H9 (cell line): ENCODE measurements at places on chromosomes 6 and 20. TPM values are rescaled to one million over a fixed set of nuclear protein-coding genes. Genes with fewer than 3 reads are reported as not detected.
A peak's percentile ranks its signal among the peaks of the same experiment; 100 is the strongest.

DNA sequence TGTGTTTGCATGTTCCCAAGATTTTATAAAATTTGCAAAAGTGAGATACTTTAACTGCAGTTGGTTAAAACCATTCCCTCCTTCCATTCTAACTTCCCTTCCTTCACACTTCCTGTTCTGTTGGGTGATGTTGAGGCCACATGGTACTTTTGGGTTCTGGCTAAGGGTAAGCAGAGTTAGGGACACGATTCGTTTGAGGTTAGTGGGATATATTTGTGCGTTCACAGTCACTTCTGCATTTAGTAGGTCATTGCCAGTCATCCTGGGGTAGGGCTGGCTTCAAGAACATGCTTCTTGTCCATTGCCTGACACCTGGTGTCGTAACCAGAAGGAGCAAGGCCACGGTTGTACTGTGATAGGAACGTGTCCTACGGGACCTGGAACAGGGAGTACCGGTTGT, 340.1 kb downstream of the ZFAND3 start:
- H3K27me3 ChIP-seq, result no peaks in the 10 kb centered on the region
- H3K27ac ChIP-seq, result no peak overlapping the region
- peaks cover 4% of the 10 kb centered on the region for H3K36me3 ChIP-seq
- H3K4me1 ChIP-seq, result no peaks in the 10 kb centered on the region

DNA sequence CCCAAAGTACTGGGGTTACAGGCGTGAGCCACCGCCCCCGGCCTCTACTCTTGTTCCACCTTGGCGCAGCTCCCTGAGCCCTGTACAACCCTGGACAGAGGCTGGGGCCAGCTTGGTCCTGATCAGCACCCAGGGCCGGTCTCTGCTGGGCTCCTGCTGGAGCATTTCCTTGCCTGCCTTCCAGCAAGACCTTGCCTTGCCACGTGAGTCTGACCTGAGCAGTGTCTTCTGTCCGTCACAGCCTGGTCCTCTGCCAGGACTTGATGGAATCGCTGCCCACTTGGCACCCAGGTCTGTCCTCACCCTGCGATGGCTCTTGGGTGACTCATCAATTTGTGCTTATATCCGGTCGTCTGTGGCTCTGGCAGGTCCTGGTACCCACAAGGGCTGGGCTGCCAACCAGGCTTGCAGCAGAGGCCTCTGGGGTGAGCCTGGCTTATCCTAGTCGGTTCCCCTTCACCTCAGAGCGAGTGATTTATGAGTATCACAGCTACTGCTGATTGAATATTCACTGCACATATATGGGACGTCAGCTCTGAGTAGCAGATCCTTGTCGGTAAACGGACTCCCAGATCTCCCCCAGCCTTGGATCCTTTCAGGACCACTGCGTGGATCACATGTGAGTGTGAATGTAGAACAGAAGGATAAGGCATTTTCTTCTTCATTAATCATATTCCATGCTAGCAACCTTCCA, 10.1 kb upstream of the SULF2 start:
- no peaks in the 10 kb centered on the region for H3K36me3 ChIP-seq
- H3K27me3 ChIP-seq, result no peaks in the 10 kb centered on the region
- H3K4me3 ChIP-seq, result no peak overlapping the region
- H3K27ac ChIP-seq, result no peak overlapping the region

GRCh38 chr20:43849496-43850186, 65.0 kb upstream of the TOX2 start:
- H3K36me3 ChIP-seq, result no peaks in the 10 kb centered on the region
- no peak for DNase-seq
- no peak overlapping the region for H3K27ac ChIP-seq
- H3K4me1 ChIP-seq, result no peaks in the 10 kb centered on the region
- H3K4me3 ChIP-seq, result no peak overlapping the region

DNA sequence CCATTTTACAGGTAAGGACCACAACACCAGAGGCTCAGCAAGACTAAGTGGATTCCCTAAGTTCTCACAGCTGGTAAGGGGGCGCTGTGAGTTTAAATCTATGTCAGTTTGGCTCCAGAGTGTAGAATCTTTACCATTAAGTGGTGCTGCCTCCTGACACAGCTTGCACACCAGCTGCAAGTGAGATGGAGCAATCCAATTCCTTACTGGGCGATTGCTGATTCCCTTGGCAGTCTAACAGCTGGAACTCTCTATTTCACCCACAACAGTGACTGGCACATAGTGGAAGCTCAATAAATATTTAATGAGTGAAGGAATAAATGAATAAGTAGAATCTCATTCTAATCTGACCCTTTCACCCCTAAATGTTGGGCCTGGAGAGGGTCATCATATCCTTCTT, 176.7 kb downstream of the CLIC5 start:
- H3K36me3 ChIP-seq, result no peaks in the 10 kb centered on the region
- H3K27me3 ChIP-seq, result no peaks in the 10 kb centered on the region
- H3K4me1 ChIP-seq, result no peaks in the 10 kb centered on the region
- H3K4me3 ChIP-seq, result no peak overlapping the region
- no peak for DNase-seq

- no peak overlapping the region for H3K4me3 ChIP-seq
- no peaks in the 10 kb centered on the region for H3K27me3 ChIP-seq
- peaks cover 4% of the 10 kb centered on the region for H3K36me3 ChIP-seq
- H3K27ac ChIP-seq, result no peak overlapping the region
Observed at GRCh38 chr6:41353333-41353732, 17.9 kb downstream of the NCR2 start.

DNA sequence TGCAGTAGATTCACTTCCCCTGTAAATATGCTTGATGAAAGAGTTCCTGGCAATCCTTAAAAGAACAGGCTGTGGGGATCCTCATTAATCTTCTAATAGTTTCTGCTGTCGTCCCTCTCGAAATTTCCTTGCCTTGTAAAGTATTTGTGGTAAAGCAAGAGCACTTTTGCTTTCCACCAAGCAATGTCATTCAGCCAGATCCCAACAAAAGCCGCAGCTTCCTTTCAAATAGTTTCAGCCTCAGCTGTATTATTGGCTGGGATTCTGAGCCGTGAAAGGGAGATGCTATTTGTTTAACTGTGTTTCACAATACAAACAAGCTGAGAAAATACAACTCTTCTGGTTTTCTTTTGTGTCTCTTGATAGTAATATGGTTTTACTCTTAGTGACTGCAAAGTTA, 48.9 kb upstream of the EPHA7 start:
- no peaks in the 10 kb centered on the region for H3K27me3 ChIP-seq
- no peak overlapping the region for H3K4me3 ChIP-seq
- no peaks in the 10 kb centered on the region for H3K4me1 ChIP-seq
- no peaks in the 10 kb centered on the region for H3K36me3 ChIP-seq

DNA sequence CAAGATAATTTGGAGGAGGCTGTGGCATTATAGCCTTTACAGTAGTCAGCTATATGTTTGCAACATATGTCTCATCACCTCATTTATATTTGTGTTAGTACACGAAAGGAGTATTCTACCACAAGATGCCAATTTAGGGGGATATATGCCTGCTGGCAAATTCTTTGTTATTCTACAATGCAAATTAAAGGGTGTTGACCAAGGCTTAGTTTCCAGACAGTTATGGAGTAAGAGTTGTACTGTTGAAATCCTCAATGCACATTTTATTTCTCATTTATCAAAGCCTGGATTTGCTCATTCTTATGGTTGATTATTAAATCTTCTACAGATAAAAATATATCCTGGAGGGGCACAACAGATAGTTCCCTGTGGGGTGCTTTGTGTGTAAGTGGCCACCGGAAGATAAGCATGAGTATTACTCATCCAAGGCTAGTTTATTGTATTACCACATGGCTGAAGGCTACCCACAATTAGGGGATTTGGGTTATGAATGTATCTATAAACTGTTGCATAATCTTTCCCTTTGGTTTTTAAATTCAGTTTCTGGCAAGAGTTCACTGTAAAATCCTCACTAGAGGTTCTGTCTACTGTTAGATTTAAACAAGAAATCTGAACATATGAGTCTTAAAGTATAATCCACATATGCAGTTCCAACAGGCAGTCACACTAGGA, 9.0 kb downstream of the CST9 start:
- no peaks in the 10 kb centered on the region for H3K4me1 ChIP-seq
- H3K4me3 ChIP-seq, result no peak overlapping the region
- H3K27me3 ChIP-seq, result no peaks in the 10 kb centered on the region
- no peak overlapping the region for H3K27ac ChIP-seq
- DNase-seq, result no peak
- no peaks in the 10 kb centered on the region for H3K36me3 ChIP-seq

DNA sequence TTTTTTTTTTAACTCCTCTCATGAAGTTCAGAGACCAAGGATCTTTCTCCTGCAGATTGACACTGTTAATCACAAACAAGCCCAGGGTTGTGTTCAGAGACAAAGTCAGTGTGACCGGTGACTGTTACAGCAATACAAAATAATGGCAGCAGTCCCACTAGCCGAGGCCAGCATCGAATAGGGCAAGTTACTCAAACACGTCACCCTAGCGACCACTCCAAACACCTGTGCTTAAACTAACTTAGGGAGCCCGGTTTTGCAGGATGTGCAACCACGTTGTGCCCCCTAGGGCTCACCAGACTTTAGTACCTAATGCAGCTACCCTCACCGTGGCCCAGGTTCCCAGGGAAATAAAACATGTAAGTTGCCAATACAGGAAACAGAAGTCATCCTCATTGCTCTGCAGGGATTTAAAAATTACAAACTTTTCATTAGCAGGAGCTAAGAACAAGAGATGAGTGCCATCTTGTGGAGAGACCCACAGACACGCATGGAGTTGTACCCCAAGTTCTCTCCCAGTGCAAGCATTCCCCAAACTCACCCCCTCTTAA, 38.1 kb downstream of the FAM50B start:
- no peak for DNase-seq
- H3K4me3 ChIP-seq, result no peak overlapping the region
- H3K27ac ChIP-seq, result no peak overlapping the region
- no peaks in the 10 kb centered on the region for H3K4me1 ChIP-seq
- no peaks in the 10 kb centered on the region for H3K27me3 ChIP-seq
- no peaks in the 10 kb centered on the region; the same call in 1 of the 3 replicates for H3K36me3 ChIP-seq

DNA sequence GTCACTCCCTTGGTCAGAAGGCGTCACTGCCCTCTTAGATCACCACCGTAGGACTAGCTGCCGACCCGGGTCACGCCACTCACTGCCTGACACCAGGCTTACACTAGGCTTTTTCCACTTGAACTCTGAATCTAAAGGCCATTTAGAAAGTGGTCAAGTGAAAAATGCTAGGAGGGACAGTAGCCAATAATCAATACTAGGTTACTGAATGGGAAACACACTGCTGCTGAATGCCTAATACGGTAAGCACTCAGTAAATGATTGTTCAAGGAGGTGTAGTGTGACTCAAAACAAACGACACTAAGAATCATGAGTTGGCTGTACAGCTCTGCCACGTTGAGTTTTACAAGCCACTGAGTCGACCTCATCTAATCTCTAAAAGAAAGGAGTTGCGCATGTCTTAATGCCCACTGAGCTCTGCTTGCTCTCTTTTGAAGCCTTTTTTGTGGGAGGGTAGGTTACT, 760 bp upstream of the IBTK start:
- H3K27ac ChIP-seq, result peak overlapping the region; percentile 28
- H3K4me1 ChIP-seq, result peaks cover 4% of the 10 kb centered on the region; the same call in 1 of the 2 replicates
- no peak for DNase-seq
- no peaks in the 10 kb centered on the region for H3K27me3 ChIP-seq

DNA sequence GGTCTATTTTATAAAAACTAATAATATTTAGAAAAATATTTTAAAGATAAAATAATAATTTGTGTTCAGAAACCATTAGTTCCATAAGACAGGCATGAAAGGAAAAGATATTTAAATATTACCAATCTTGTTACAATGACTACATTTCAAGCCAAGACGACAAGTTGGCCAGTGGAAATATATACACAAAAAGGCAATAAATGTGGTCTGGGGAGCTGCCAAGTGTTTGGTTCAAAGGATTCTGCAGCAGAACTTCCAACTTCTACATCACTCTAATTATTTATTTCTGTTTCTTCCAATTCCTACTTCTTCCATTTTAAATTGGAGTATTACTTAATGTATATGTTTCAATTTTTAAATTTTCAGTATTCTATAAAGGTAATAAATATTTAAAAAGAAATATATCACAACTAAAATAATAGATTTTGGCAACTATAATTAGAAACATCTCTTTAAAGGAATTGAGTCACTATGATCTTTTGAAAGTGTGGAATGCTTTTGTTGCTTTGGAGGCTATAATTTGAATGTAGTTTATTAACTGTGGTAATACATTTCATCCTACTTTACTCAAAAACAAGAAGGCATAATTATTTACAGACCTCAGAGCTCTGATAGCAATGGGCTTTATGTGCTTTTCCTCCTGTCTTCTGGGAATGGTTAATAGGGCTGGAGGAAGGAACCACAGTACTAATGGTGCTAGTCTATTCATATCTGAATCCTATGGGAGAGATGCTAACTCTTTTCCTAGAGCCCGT, 129.7 kb upstream of the FAM184A start:
- no peaks in the 10 kb centered on the region for H3K27me3 ChIP-seq
- DNase-seq, result no peak
- H3K4me3 ChIP-seq, result no peak overlapping the region
- H3K4me1 ChIP-seq, result no peaks in the 10 kb centered on the region
- H3K27ac ChIP-seq, result no peak overlapping the region

- H3K36me3 ChIP-seq, result no peaks in the 10 kb centered on the region
- no peak overlapping the region for H3K4me3 ChIP-seq
- H3K27ac ChIP-seq, result no peak overlapping the region
- DNase-seq, result no peak
- no peaks in the 10 kb centered on the region for H3K4me1 ChIP-seq
Observed at GRCh38 chr6:78500299-78501089, 366.9 kb upstream of the IRAK1BP1 start.

DNA sequence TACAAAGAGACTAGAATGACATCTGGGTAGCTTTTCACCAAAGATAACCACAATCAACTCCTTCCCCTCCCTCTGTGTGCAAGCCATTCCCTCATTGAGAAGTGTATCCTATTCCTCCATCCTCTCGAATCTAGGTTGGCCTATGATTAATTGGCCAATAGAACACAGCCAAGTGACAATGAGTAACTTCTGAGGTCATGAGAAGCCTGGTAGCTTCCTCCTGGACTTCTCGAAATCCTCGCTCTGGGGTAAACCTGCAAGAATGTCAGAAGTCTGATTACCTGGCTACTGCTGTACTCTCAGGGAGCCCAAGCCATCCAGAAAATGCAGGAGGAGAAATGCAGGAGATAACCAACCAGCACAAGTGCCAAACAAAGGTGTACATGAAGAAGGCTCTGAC, 13.1 kb downstream of the ARHGAP18 start:
- H3K27ac ChIP-seq, result no peak overlapping the region
- H3K27me3 ChIP-seq, result no peaks in the 10 kb centered on the region
- H3K36me3 ChIP-seq, result no peaks in the 10 kb centered on the region; the same call in 2 of the 3 replicates
- H3K4me1 ChIP-seq, result no peaks in the 10 kb centered on the region

- H3K27me3 ChIP-seq, result no peaks in the 10 kb centered on the region
- no peaks in the 10 kb centered on the region for H3K4me1 ChIP-seq
- H3K4me3 ChIP-seq, result no peak overlapping the region
- no peak for DNase-seq
Observed at GRCh38 chr6:95767897-95768463, 190.6 kb downstream of the MANEA start.

DNA sequence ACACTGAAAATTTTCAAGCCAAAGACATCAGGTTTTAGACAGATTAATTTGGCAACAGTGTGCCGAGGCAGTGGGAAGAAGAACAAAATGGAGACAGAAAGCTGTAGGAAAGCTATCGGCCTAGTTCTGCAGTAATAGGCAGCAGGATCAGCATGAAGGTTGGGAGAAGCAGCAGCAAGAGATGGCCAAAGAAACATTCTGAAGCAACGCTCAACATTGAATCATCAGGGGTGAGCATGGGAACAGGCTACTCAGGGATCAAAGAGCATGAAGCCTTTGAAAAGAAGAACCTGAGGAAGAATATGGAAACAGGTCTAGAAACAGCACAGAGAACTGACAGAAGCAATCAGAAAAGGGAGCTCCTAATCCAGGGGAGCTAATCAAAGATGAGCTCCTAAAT, 7.1 kb upstream of the DST start:
- H3K4me3 ChIP-seq, result no peak overlapping the region
- peaks cover 3% of the 10 kb centered on the region; the same call in 1 of the 2 replicates for H3K4me1 ChIP-seq
- peaks cover 14% of the 10 kb centered on the region; the same call in 1 of the 2 replicates for H3K36me3 ChIP-seq
- no peak overlapping the region for H3K27ac ChIP-seq

Gene CST4
- not detected in 2 replicates for total RNA-seq

Gene BTBD3
- 61.6 and 62.1 TPM in 2 replicates for total RNA-seq

Gene JAG1
- 54.0 and 58.1 TPM in 2 replicates for total RNA-seq

Gene LAMA2
- total RNA-seq, result 3.7 and 4.2 TPM in 2 replicates

Gene ULBP2
- total RNA-seq, result not detected in 2 replicates
